ENCODE measurements at places on chromosomes 7 and 10.

- DNase-seq = no peak
These were observed 164.4 kb downstream of the RGS10 start for GRCh38 chr10:119377958-119378736.

GRCh38 chr10:63711361-63711760 lies 190.2 kb downstream of the REEP3 start:
- DNase-seq = no peak

- DNase-seq = no peak
These were observed 16.2 kb upstream of the GET4 start for GRCh38 chr7:860149-860548.

GRCh38 chr7:81331061-81332018 lies 412.5 kb upstream of the SEMA3C start:
- no peak for DNase-seq

- DNase-seq = no peak
These were observed 28.7 kb upstream of the SEPHS1 start for GRCh38 chr10:13376746-13377145.

DNA sequence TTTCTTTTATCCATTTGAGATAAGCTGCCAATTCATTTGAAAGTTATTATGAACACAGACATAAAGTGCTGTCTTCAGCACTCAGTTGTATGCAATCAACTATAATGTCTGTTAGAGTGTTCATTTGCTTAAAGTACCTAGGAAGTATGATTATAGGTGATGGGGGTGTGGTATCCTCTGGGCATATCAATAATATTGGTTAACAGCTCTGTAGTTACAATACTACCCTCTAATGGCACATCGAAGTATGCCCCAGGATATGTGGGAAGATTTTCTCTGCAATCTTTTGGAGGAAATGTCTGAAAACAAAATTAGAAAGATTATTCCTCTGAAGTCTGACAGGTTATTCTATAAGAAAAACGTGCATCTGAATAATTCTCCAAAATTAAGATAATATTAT lies 429.7 kb downstream of the ARL4A start:
- no peak for DNase-seq

GRCh38 chr10:13634207-13634606 lies 47.4 kb downstream of the PRPF18 start:
- DNase-seq = no peak

- no peak for DNase-seq
These were observed 62.9 kb upstream of the ZNF92 start for GRCh38 chr7:65310761-65311160.

DNA sequence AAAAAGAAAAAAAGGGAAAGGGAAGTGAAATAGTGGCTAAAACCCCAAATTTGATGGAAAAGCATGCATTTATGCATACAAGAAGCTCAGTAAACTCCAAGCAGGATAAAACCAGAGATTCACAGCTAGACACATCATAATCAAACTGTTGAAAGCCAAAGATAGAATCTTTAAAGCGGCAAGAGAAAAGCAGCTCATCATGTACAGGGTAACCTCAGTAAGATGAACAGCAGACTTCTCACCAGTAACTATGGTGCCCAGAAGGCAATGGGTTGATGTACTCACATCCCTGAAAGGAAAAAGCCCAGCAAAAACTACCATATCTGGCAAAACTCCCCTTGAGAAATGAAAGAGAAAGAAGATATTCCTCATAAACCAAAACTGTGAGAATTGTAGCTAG lies 60.4 kb downstream of the TPST1 start:
- no peak for DNase-seq

DNA sequence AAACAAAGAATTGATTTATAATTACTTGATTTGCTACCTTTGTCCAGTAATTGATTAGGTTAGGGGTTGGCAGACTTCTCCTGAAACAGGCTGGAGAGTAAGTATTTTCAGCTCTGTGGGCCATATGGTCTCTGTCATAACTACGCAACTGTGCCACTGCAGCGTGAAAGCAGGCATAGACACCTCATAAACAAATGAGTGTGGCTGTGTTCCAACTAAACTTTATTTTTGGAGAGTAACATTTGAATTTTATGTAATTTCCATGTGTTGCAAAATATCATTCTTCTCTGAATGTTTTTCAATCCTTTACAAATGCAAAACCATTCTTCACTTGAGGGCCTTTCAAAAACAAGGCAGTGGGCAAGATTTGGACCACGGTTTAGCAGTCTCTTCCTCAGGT lies 76.9 kb downstream of the GALNT17 start:
- DNase-seq = no peak

DNA sequence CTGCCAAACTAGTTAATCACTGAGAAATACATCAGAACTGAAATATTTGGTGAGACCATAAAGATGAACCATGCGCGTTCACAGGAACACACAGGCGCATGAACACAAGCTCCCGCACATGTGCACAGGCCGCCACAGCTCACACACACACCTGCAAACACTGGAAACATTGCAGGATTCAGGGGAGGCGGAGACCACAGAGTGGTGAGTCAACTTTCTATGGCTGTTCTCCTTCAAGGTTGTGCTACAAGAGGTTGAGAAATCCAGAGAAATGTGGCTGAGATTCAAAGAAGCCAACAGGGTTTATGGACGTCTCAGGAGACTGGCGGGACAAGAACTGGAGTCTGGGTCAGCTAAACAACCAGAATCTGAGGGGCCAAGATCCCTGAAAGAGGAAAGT lies 17.8 kb downstream of the ESYT2 start:
- DNase-seq = peak; percentile 72

DNA sequence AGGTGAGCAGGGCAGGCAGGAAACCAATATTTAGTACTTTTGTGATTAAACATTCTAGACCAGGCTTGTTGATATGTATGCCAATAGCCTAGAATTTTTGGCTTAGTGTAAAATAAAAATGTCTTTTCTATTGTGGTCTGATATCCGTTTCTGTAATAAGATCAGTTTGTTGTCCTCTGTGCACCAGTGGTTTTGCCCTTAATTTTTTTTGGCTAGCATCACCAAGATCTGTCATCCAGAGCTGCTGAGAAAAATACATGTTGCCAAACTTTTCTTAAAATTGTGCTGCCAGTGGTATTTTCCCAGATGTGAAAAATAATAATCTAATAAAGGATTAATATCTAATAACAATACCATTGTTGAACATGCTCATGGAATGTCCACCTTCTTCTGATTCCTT lies 115.6 kb downstream of the TWIST1 start:
- no peak for DNase-seq

Data from activated naive CD4-positive, alpha-beta T cell treated with anti-CD3 and anti-CD28 coated beads, Interleukin-2, amount 50 U/mL, for 16 hours (primary cell).